Activated CD4-positive, alpha-beta T cell treated with anti-CD3 and anti-CD28 coated beads, Interleukin-2, amount 50 U/mL, for 1 hour (primary cell): ENCODE measurements at places on chromosomes 7 and 10.

- DNase-seq: no peak
Observed at GRCh38 chr7:25391961-25392587, 163.8 kb upstream of the NPVF start.

GRCh38 chr7:124462249-124462648, 303.3 kb downstream of the GPR37 start:
- no peak for DNase-seq

DNA sequence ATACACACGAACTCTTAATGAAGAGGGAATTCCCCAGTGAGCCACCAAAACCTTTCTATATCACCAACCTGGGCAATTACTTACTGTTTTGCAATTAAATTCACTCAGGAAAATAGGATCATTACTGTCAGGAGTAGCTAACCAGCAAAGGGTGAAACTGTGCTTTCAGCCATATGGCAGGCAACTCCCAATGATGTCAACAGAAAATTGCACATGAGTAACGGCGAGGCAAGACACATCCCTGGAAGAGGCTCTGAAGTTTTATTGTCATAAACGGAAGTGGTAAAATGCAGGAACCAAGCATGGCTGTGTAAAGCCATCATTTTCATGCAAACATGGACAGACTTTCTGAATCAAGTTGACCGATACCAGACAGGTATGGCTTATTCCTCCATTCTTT, 548.9 kb upstream of the AUTS2 start:
- no peak for DNase-seq

- DNase-seq: no peak
Observed at GRCh38 chr10:85851325-85851724, 515.3 kb downstream of the GRID1 start.

- no peak for DNase-seq
Observed at GRCh38 chr7:49243521-49243920, 319.2 kb downstream of the CDC14C start.

- no peak for DNase-seq
Observed at GRCh38 chr7:140726281-140726680, 29.8 kb downstream of the NDUFB2 start.

GRCh38 chr10:126504761-126505112, 116.5 kb upstream of the ADAM12 start:
- no peak for DNase-seq

DNA sequence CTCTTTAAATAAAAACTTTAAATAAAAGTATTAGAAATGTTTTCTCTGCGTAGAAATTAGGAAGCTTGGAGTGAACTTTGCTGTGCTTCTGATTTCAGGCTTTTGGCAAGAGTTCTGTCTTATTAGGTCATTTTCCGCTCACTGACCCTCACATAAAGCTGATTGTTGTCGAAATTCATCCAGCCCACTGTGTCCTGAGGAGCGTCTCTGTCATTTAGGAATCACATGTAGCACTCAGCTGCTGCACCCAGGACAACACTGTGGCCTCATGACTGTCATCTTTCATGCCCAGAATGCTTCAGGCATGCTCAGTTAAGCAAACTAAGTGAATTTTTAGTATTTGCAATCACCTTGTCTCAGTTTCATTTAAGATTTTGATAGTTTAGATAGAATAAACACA, 57.8 kb upstream of the MSRB2 start:
- DNase-seq: no peak

- no peak for DNase-seq
Observed at GRCh38 chr7:91379236-91379635, 115.0 kb downstream of the FZD1 start.

DNA sequence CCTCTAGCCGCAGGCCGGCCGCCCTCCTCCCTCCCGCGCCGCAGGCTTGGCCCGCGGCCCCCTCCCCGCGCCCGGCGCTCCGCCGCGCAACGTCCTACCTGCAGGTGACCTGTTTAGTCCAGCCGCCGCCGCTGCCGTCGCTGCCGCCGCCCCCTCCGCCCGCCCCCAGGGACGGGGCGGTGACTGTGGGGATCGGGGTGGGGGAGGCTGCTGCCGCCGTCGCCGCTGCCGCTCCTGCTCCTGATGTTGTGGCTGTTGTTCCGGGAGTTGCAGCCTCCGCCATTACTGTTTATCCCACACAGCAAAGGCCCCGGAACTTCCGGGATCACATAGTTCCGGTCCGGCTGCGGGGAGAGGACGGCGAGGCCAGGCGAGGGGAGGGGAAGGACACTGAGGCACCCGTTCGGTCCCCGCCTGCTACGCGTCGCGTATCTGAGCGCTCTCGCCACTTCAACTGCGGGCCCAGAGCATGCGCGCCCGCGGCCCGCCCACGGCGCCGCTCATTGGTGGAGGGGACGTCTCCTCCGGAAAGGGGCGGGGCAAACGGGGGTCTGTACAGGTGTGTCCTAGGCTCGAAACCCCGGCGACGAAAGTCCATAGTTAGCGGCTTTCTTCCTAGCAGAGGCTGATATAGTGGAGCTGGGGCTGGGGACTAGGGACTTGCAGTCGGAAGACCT, at the start of gene MKRN1:
Gene MKRN1 (minus strand): TSS at position 444 of the 677 bp plus-strand sequence. CDS start 161 bp downstream, at position 283.
- DNase-seq: peak; percentile 92

- no peak for DNase-seq
Observed at GRCh38 chr10:132687181-132687892, 98.6 kb downstream of the NKX6-2 start.

DNA sequence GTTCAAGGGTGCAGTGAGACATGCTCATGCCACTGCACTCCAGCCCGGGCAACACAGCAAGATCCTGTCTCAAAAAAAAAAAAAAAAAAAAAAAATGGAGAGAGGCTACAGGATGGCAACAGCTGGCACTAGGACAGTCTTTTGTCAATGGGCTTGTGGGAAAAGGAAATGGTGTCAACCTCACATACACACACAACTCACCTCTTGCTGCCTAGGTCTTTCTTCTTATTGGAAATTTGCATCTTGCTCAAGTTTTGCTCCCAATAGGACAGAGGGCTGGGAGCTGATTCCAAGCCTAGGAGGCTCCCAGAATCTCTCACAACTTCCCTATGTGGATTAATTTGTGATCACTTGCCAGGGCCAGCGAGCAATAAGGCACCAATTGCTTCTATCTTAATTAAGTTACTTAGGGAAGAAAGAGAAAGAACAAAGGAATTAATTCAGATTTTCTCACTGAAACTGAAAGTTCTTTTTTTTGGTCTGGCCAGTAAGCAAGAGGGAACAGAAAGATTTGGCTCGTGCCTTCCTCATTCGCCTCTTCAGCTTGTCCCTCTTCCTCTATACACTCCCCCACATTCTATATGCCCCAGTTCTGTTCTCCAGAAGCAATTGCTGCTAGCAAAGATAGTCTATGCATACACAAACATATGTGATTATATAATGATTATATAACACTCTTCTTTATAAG, 33.8 kb downstream of the MAP3K8 start:
- DNase-seq: no peak

- no peak for DNase-seq
Observed at GRCh38 chr10:32415361-32415760, 30.6 kb upstream of the CCDC7 start.

DNA sequence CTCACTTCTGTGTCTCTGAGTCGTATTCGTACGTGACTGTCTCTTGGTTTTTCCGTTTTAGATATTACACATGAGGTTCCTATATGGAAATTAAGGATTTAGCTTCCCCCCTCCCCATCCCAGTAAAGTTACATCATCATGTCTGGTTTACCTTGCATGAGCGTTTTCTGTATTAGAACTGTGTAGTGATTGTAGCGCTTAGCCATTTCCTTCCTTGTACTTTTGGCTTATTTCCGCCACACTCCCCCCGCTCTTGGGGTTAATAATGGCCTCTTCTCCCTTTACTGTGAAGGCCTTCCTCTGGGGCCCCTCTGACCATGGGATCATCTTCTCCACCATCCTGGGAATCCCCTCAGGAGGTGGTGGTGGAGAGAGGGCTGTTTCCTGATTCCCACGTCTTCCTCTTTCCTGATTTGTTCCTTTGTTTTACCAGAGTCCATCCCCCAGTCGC, 27.2 kb upstream of the AP5Z1 start:
- DNase-seq: no peak

GRCh38 chr10:15300145-15300544, 70.9 kb downstream of the FAM171A1 start:
- no peak for DNase-seq

- no peak for DNase-seq
Observed at GRCh38 chr10:14403881-14404623, 73.3 kb upstream of the FRMD4A start.

DNA sequence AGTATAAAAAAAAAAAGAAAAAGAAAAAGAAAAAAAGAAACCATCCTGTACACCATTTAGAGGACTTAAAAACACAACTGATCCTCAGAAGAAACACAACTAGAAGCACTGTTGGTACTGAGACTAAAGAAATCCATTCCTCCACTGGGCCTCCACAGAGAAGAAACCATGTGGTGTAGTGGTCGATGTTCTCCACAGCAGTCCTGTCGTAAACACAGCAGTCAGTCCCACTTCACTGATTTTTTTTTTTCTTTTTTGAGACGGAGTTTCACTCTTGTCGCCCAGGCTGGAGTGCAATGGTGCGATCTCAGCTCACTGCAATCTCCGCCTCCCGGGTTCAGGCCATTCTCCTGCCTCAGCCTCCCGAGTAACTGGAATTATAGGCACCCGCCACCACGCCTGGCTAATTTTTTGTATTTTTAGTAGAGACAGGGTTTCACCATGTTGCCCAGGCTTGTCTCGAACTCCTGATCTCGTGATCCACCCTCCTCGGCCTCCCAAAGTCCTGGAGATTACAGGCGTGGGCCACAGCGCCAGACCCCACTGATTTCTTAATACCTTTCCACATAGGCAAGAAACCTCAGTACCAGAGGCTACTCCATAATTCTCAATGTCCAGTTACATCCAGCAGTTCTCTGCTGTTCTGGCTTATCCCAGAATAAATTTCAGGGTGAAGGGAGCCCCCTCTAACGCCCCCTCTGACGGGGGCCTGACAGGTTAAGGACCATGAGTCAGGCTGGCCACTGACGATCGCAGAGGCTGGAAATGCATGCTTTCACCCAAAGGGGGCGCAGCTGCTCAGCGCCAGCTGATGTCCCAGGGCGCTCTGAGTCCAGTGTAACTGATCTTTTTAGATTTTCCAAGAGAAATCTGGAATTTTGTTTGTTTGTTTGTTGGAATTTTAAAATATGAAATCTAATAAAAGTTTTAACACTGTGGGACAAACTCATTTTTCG, 24.8 kb upstream of the FFAR4 start:
- DNase-seq: no peak

DNA sequence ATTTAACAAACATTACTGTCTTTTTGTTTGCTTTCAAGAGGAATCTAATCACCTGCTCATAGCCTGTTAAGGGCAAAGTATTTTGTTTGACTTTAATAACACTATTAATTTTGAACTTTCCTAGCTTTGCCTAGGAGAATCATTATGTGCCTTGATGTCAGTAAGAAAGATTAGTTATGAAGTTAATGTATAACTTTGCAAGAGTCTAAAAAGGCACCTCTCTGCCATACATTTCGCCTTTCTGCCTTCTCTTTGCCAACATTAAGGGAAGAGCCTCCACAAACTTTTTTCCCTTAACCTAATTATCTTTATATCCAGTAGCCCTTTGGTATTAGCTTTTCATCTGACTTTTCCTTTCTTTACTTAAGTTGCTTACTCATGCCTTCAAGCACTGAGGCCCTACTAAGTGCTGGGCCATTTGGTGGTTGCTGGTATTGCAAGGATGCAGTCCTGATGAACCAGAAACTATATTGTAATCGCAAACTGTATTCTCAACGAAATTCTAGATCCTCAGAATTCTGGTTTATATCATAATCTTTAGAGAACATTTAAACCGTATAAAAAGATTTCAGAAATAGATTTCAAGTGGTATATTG, 108.5 kb downstream of the SND1 start:
- DNase-seq: no peak

- DNase-seq: no peak
Observed at GRCh38 chr7:29375641-29376562, 181.3 kb downstream of the CHN2 start.

DNA sequence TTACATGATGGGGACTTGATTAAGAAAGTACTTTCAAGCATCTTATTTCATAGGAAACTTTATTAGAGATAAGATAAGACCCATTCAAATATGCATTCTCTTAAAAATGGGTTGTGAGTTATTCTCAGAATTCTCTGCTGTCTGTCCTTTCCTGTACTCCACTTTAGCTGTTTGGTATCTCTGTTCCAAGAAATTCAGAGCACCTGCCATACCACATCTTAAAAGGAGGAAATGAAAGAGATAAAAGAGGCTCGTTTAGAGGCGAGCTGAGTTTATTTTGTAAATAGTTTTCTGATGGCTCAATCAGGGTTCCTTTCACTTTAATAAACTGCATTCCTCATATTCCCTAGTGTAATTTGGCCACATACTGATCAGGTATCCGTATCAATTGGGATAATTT, 87.2 kb downstream of the MDFIC start:
- no peak for DNase-seq

DNA sequence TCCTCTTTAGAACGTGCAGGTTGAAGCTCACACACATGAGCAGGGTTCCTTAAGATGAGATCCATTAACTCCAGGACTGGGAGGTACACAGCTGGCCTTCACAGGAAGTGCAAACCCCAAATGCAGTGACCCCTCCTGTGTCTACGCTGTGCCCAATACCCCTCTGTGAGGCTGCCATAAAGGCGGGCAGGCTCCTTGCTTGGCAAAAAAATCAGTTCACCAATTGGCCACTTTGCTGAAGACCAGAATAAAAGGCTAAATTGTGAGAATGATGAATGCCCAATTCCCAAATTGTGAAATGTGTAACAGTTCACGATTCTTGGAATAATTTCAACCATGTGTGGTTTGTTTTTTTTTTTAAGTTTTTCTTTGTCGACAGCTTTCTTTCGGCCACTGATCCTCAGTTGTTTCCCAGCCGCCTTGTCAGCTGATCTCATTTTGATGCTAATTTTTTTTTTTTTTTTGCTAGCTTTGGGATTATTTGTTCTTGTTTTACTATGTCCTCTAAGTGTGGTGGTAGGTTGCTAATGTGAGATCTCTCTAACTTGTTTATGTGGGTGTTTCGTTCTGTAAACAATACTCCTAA, 101.9 kb upstream of the PRSS58 start:
- DNase-seq: no peak
